Left ventricle myocardium inferior (tissue), 1 donor: ENCODE measurements at places on chromosomes 13 and 19. TPM values are rescaled to one million over a fixed set of nuclear protein-coding genes. Genes with fewer than 3 reads are reported as not detected.

GRCh38 chr13:28353679-28354078 is 141.2 kb downstream of the FLT1 start:
- DNase-seq = no peak

The NOTCH3 gene
- 21.7 TPM for total RNA-seq

- no peak for DNase-seq
Measured at GRCh38 chr13:73937441-73937840, 196.8 kb downstream of the KLF12 start.

- no peak for DNase-seq
Measured at GRCh38 chr13:65035302-65035701, 2194.8 kb downstream of the PCDH9 start.

DNA sequence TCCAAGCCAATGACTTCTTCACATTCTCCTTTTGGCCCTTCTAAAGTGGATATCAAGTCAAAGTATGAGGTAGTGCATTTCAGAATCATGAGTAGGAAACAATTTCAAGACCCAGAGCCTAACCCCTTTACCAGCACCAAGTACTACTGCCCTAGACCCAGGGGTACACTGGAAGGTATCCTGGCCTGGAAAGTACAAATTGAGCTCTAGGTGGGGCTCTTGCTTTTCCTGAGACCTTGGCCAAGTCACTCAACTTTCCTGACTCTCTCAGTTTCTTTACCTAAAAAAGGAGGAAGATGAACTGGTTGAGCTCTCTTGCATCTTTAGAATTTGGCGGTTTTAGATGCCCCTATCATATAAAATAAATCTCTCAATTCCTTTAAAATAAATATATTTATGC is 204.7 kb downstream of the FGF14 start:
- DNase-seq = no peak

The LILRA1 gene
- 0.22 TPM for total RNA-seq

The NALCN gene
- 8.3 TPM for total RNA-seq

GRCh38 chr13:33116321-33117010 is 100.2 kb downstream of the KL start:
- no peak for DNase-seq

DNA sequence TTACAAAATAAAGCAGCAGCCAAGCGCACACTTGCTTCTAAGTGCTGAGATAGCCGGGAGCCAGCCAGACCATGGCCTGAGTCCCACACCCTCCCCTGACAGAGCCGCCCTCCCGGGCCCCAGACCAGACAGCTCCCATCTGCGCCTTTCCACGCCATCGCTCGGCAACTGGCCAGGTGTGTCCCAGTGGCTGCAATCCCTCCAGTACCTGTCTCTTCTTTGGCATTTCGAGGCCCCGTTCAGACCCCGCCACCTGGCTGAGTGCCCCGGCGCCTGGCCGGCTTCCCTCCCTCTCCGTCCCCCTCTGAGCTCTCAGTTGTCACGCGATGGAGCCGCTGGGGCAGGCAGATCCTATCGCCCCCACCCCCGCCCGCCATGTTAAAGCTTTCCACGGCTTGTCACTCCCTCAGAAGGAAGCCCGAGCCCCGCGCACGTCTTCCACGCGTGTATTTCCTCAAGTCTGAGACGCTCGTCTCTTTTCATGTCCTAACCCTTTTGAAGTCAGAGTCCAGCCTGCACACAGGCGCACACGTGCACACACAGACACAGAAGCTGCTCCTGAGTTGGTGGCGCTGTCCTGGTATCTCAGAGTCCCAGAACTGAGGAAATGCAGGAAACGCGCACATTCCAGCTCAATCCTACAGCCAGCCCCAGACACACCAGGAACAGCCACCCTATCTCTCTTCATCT is 7.9 kb downstream of the MLLT1 start:
- DNase-seq = peak; percentile 93

The EDNRB gene
- 25.6 TPM for total RNA-seq

The ELSPBP1 gene
- not detected for total RNA-seq

DNA sequence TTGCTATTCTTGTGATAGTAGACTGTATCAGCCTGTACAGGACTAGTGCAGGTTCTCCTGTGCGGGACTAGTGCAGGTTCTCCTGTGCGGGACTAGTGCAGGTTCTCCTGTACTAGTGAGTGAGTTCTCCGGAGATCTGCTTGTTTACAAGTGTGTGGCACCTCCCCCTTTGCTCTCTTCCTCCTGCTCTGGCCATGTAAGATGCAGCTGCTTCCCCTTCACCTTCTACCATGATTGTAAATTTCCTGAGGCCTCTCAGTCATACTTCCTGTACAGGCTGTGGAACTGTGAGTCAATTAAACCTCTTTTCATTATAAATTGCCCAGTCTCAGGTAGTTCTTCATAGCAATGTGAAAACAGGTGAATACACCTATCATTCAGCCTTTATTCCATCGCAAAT is 289.6 kb downstream of the TEX29 start:
- no peak for DNase-seq
